Skin of body (tissue), 3 donors: ENCODE measurements at places on chromosomes 3 and 15. TPM values are rescaled to one million over a fixed set of nuclear protein-coding genes. Genes with fewer than 3 reads are reported as not detected.

SH2D7 gene
- not detected for total RNA-seq

ANKRD34C gene
- not detected for total RNA-seq

SLC35G2 gene
- 7.1 TPM for total RNA-seq

MYD88 gene
- 10.5 TPM for total RNA-seq

RASGRP1 gene
- 4.5 TPM for total RNA-seq

FOXB1 gene
- not detected for total RNA-seq

SENP7 gene
- 41.3 TPM for total RNA-seq

FBLN2 gene
- total RNA-seq = 33.5 TPM

SLC51A gene
- 0.49 TPM for total RNA-seq

RBP2 gene
- not detected for total RNA-seq

GRCh38 chr3:144585953-144586352 is 614.3 kb downstream of the DIPK2A start:
- DNase-seq = no peak

GRCh38 chr15:31024330-31024729 is 32.9 kb upstream of the MTMR10 start:
- no peak for DNase-seq

DNA sequence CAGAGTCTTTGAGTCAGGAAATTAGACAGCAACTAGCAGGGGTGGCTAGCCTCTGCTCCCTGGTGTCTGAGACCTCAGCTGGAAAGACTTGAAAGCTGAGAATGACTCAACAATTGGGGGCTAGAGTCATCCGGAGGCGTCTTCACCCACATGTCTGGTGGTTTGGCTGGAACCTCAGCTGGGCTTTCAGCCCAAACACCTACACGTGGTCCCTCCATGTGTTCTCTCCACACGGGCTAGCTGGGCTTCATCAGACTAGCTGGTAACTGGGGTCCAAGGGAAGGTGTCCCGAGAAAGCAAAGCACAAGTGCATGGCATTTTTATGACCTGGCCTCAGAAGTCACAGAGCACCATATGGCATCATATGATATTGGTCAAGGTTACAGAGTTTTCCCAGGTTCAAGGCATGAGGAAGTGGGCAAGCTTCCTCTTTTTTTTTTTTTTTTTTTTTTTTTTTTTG is 19.9 kb upstream of the ABHD2 start:
- DNase-seq = no peak

DNA sequence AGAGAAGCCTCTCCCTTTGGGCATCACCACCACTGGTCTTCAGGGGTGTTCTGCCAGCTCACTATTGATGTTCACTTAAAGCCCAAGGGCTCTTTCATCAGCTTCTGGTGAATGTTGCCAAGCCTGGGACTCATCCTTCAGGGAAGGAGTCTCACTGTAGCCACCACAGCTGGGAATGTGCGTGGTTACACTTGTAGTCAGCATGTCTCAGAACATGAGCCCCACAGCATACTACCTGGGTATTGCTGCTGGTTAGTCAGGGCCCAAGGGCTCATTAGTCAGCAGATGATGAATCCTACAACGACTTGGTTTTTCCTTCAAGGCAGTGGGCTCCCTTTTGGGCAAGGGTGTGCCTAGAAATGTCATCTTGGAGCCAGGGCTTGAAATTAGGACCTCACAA is 412.9 kb downstream of the VGLL3 start:
- DNase-seq = no peak

DNA sequence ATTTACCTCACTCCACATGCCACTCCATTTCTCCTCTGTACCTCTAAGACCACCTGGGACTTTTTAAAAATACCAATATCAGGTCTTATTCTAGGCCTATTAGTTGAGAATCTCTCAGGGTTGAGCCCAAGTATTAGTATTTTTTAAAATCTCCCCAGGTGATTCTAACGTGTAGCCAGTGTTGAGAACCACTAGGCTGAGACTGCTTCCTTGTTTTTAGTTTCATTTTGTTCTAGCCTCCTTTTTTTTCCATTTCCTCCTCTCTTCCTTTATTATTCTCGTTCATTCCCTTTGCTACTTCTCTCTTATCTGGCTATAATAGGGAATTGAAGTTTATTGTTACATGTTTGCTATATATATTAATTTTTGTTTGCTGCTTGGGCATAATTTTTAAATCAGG is 217.8 kb upstream of the CD96 start:
- no peak for DNase-seq

GRCh38 chr15:61410662-61411061 is 181.6 kb upstream of the RORA start:
- DNase-seq = no peak

DNA sequence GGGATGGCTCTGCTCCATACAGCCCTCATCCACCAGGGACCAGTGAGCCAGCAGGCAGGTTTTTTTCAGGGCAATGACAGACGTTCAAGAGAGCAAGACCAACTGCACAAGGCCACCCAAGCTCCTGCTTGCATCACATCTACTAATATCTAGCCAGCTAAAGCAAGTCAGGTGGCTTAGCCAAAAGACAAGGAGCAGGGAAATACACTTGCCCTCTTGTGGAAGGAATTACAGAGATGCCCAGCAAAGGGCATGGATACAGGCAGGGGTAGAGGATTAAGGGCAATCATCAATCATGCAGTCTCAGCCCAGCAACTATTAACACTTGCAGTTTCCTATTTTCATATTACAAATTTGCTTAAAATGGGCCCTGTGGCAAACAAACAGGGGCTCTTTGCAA is 81.5 kb upstream of the NTRK3 start:
- DNase-seq = no peak

DNA sequence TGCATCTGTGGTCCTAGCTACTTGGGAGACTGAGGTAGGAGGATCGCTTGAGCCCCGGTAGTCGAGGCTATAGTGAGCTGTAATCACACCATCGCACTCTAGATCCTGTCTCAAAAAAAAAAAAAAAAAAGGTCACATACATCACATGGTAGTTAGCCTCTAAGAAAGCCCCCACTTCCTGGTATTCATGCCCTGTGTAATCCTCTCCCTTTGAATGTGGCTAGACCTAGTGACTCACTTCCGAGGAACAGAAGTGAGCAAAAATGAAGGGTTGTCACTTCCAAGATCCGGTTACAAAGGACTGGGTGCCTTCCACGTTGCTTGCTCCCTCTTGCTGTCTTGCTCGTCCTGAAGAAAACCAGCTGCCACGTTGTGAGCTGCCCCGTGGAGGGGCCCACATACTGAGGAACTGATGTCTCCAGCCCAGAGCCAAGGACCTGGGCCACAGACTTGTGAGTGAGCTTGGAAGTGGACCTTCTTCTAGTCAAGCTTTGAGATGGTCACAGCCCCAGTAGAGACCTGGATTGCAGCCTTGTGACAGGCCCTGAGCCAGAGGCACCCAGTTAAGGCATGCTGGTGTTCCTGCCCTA is 12.6 kb upstream of the LCTL start:
- DNase-seq = no peak

GRCh38 chr3:114144909-114145688 is 33.8 kb downstream of the DRD3 start:
- no peak for DNase-seq

- DNase-seq = no peak
Observed at GRCh38 chr15:74712311-74712710, 13.0 kb downstream of the CYP1A1 start.

- no peak for DNase-seq
Observed at GRCh38 chr3:150825916-150826377, 63.0 kb upstream of the SIAH2 start.

GRCh38 chr15:57505949-57506391 is 85.7 kb upstream of the MYZAP start:
- peak; percentile 55 for DNase-seq

DNA sequence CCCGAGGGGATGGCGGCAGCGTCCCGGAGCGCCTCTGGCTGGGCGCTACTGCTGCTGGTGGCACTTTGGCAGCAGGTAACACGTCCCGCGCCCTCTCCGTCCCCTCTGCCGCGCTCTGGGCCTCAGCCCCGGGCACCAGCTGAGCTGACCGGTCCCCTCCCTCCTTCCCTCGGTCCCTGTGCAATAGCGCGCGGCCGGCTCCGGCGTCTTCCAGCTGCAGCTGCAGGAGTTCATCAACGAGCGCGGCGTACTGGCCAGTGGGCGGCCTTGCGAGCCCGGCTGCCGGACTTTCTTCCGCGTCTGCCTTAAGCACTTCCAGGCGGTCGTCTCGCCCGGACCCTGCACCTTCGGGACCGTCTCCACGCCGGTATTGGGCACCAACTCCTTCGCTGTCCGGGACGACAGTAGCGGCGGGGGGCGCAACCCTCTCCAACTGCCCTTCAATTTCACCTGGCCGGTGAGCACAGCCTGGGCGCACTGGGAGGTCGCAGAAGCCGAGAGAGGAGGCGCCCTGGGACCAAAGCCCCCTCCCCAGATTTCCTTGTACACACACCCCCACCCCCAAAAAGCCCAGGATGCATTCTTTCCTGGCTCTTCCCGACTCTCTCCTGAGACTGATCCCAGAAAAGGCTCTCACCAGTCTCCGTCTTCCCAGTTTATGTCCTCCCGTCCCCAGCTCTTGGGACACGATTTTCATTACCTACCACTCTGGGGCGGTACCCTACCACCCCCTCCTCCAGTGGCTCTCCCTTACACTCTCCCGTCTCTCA is 705 bp downstream of the DLL4 start:
- no peak for DNase-seq

- no peak for DNase-seq
Observed at GRCh38 chr3:16487511-16488175, 25.9 kb downstream of the RFTN1 start.

DNA sequence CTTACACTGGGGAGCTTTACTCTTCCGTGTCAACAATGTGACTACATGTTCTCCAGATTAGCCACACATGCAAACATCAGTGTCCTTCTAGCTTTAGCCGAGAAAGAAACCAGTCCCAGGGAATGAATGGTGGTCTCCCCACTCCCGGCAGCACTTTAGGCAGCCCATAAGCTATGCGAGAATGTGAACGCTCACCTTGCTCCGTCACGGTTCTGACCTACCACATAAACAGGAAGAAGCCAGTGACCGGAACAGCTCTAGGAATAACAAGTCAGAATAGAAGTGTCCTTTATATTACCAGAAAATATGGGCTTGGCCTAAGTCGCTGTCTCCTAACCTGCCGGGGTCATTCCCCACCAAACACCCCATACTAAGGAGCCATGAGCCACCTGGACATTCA is 98.0 kb upstream of the ABHD17C start:
- no peak for DNase-seq

DNA sequence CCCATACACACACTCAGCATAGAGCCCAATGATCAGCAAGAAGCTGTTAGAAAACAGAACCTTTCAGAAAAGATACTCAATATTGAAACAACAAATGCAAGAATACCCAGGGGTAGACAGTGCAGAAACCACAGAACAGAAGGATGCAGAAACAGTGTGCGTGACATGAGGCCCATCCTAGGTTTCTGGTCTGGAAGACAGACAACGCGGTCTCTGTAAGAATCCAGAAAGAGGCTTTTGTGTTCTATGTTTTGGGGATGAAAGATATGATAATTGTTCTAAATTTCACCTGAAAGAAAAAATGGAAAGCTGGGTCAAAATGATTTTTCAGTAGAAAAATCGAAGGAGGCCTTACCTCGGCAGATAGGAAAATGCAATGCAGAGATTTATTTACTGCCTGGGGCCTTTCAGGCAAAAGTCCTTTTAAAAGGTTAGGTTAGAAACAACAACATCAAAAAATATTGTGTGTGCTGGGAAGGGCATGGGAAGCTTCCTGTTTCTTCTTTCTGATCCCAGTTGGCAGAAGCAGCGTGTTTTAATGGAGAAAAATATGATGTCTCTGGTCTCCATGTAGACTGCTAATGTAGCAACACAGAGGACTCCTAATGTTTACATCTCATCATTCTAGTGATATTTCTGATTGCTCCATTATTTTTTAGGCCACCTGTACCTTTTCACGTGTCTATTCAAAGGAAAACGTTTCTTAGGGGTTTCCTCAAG is 17.0 kb downstream of the SYNM start:
- no peak for DNase-seq

DNA sequence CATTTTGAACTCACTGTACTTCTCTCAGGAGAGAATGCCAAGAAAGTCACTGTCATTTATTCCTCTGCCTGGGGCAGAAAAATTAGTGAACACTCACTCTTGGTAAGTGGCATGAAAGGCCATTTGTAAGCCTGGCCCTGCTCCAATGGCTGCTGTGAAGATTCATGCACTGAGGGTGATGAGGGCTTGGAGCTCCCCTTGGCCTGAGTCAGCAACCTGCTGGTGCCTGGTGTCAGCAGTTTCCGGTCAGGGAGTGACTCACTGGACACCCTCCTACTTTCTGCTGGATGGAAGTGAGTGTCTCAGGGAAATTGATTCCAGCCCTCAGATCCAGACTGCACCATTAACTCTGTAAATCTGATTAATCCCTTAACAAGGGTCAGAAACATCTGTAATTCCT is 37.6 kb downstream of the TRA2B start:
- DNase-seq = no peak

DNA sequence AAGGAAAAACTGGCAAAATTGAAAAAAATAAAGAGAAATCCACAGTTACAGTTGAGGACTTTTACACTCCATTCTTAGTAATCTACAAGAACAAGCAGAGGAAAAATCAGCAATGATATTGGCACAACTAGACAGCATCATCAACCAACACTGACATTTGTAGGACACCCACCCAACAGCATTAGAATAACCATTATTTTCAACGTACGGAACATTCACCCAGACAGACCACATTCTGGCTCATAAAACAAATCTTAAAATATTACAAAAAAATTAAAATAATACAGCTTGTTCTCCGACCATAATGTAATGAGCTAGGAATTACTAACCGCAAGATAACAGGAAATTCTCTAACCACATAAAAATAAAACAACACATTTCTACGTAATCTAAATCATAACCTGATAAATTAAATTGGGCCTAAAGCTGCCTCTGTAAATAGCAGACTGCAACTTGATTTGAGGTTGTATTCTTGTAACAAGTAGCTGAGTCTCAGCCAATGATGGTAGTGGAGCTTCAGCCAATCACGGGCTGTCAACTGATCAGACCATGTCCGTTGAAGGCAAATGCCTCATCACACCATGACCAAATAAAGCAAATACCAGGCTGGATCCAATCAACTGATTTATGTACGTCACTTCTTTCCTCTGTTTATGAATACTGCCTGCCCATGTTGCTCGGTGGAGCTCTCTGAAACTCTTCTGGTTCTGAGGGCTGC is 9.2 kb downstream of the PLSCR4 start:
- DNase-seq = no peak

GRCh38 chr3:130340766-130341165 is 4.7 kb upstream of the COL6A5 start:
- no peak for DNase-seq

GRCh38 chr3:112061152-112061551 is 25.0 kb upstream of the C3orf52 start:
- no peak for DNase-seq

GRCh38 chr15:67126551-67127330 is 61.3 kb downstream of the SMAD3 start:
- no peak for DNase-seq

DNA sequence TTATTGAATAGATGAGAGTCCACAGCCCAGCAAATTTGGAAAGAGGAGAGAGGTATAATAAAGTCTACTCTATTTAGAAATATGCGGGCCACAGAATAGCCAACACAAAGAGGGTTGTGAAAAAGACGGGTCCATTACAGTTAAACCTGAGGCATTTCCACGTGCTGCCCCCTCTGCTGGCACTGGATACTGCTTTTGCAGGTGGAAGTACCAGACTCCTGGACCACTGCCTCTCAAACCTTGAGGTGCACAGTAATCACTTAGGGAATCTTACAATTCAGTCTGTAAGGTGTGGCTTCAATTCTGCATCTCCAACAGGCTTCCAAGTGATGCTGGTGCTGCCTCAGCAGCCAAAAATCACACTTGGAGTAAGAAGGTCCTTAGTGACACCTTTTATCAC is 3.0 kb upstream of the TFDP2 start:
- DNase-seq = no peak
